ENCODE measurements at places on chromosomes 4 and X. TPM values are rescaled to one million over a fixed set of nuclear protein-coding genes. Genes with fewer than 3 reads are reported as not detected.

- H3K4me1 ChIP-seq = no peaks in the 10 kb centered on the region
- no peak for DNase-seq
- H3K27ac ChIP-seq = no peak overlapping the region
- no peaks in the 10 kb centered on the region for H3K27me3 ChIP-seq
- no peak overlapping the region for H3K4me3 ChIP-seq
Observed at GRCh38 chr4:20883231-20883630, 183.0 kb downstream of the PACRGL start.

DNA sequence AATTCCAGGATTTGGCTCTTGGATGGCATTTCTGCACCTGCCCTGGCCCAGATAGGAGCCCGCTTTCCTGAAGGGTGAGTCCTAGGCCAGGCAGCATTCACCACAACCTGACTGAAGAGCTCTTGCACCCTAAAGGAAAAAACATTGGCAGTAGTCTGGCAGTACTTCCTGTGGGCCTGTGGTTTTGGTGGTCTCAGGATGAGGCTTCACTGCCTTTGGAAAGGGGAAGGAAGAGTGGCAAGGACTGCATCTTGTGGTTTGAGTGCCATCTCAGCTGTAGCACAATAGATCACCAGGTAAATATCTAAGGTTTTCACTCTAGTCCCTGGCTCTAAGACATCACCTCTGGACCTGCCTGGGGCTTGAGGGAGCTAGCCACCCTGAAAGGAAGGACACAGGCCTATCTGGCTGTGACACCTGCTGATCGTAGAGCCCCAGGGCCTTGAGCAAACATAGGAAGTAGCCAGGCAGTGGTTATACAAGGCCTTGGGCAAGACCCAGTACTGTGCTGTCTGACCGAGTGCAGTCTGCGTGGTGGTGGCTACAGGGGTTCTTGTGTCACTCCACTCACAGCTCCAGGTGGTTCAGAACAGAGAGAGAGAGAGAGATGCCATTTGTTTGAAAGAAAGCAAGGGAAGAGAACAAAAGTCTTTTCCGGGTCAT is 28.5 kb upstream of the PRRG1 start:
- no peak for DNase-seq
- H3K36me3 ChIP-seq = no peaks in the 10 kb centered on the region
- no peaks in the 10 kb centered on the region for H3K4me1 ChIP-seq
- H3K27ac ChIP-seq = no peak overlapping the region

GRCh38 chr4:6761649-6762615 is 20.6 kb upstream of the KIAA0232 start:
- DNase-seq = no peak
- H3K36me3 ChIP-seq = no peaks in the 10 kb centered on the region
- no peak overlapping the region for H3K27ac ChIP-seq
- H3K4me1 ChIP-seq = no peaks in the 10 kb centered on the region
- H3K4me3 ChIP-seq = no peak overlapping the region
- peaks cover 12% of the 10 kb centered on the region for H3K27me3 ChIP-seq

VCX3A gene
- polyA plus RNA-seq = not detected

CACNA1F gene
- not detected for polyA plus RNA-seq

GRCh38 chrX:63747331-63747730 is 37.7 kb downstream of the ARHGEF9 start:
- H3K4me1 ChIP-seq = peaks cover 2% of the 10 kb centered on the region
- no peak overlapping the region for H3K27ac ChIP-seq
- no peak overlapping the region for H3K4me3 ChIP-seq
- H3K36me3 ChIP-seq = no peaks in the 10 kb centered on the region
- DNase-seq = peak; percentile 74
- no peaks in the 10 kb centered on the region for H3K27me3 ChIP-seq

GRCh38 chrX:153812220-153812619 is 17.8 kb downstream of the SSR4 start:
- no peak overlapping the region for H3K27ac ChIP-seq
- DNase-seq = no peak
- no peaks in the 10 kb centered on the region for H3K27me3 ChIP-seq
- no peaks in the 10 kb centered on the region for H3K4me1 ChIP-seq
- no peak overlapping the region for H3K4me3 ChIP-seq

DNA sequence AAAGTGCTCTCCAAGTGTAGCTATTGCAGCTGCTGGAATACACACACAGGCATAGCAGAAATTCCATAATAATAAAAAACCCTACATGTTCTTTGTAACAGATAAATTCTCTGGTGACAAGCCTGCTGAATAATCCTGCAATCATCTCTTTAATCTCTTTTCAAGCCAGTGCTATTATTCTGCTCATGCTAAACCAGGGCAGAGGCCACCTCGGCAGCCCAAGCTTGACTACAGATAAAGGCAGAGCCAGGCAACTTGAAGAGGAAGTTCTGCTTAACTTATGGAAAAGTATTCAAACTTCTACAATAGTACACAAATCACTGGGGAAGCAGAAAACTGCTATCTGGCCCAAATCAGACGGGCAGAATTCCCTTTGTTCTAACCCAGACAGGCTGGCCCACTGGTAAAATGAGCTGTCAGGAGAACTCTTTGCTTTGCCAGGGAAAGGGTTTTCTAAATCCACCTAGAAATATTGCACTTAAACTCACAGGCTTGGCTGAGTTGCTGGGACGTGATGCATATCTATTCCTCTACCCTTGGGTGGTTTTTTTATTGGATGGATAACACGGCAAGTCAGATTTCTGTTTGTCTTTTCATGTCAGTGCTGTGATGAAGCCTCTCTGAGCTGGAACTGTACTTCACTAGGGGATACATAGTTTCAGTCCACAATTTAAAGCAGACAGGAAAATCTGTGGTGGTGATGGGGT is 70.5 kb downstream of the GATB start:
- no peak overlapping the region for H3K27ac ChIP-seq
- H3K36me3 ChIP-seq = no peaks in the 10 kb centered on the region
- peaks cover 3% of the 10 kb centered on the region for H3K4me1 ChIP-seq
- H3K4me3 ChIP-seq = no peak overlapping the region
- no peaks in the 10 kb centered on the region for H3K27me3 ChIP-seq

DNA sequence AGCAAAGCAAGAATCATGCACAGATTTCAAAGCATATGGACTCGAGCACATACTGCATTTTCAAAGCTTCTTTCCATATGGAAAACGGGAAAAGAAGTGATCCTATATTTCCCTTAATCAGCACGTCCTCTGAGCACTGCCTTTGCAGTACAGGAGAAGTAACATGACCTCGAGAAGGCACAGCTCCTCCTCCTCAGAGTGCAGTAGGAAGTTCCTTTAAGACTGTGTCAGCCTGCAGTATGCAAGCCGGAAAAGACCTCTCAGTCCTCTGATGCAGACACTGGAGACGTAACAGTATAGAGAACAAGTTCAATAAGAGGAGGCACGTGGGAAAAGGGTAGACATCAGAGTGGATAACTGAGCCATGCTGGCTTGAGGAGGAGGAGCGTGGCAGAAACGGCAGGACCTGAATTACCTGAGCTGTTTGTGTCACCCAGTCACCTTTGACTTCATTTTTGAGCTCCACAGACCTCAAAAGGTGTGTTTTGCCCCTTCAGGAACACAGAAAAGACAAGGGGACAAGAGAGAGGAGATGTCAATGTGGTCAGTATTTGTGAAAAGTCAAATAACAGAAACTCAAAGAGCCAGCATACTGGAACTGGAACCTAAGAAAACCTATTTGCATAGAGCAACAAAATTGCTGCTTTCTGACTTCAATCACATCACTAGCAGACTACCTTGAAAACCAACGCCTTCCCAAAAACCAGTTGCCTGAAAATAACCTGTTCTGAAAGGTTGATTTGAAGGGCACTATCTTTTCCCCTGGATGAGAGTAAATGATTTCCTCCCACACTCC is 20.8 kb downstream of the IRF2 start:
- H3K27ac ChIP-seq = peak overlapping the region; percentile 75
- no peak overlapping the region for H3K4me3 ChIP-seq
- H3K27me3 ChIP-seq = no peaks in the 10 kb centered on the region

VSIG4 gene
- polyA plus RNA-seq = not detected

- DNase-seq = no peak
- no peaks in the 10 kb centered on the region for H3K27me3 ChIP-seq
- H3K36me3 ChIP-seq = no peaks in the 10 kb centered on the region
- no peak overlapping the region for H3K4me3 ChIP-seq
Observed at GRCh38 chr4:11623726-11624037, 195.0 kb upstream of the HS3ST1 start.

- no peak overlapping the region for H3K4me3 ChIP-seq
- H3K27ac ChIP-seq = no peak overlapping the region
- H3K36me3 ChIP-seq = no peaks in the 10 kb centered on the region
- peaks cover 3% of the 10 kb centered on the region for H3K4me1 ChIP-seq
- H3K27me3 ChIP-seq = no peaks in the 10 kb centered on the region
Observed at GRCh38 chrX:30874851-30875250, 14.2 kb downstream of the TAB3 start.

ADH7 gene
- not detected for polyA plus RNA-seq

DNA sequence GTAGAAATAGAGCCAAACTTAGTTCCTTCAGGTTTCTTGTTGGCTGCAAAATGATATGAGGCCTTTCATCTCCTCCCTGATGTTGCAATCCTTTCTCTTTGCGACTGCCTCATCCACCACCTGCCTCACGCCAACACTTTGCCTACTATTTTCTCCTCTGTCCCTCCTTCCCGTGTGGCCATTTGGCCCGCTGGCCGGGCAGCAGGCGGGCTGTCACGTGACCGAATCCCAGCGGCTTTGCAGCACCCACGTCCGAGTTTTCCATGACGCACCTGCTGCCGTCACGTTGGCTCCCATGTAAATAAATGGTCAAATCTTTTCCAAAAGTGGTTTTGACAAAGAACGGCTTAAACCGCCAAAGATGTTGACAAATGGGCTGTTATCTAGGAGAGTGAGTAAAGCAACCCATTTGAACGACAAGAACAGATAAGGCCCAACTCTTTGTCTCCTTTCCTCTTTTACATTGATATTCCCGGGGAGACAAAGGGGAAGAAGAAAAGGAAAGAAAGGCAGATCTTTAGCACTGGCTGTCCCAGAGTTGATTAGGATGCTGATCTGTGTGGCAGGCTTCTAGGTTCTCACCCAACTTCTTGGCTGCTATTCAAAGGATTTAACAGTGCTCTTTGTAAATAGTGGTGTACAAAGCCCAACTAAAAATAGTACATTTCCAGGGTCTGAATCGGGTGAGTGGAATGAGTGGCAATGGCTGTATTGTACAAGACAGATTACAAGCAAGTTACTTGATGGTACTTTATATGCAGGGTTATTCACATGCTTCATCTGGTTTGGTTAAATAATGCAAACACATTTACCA is 174.2 kb upstream of the JADE1 start:
- H3K36me3 ChIP-seq = no peaks in the 10 kb centered on the region
- H3K4me3 ChIP-seq = no peak overlapping the region
- H3K4me1 ChIP-seq = no peaks in the 10 kb centered on the region
- H3K27ac ChIP-seq = no peak overlapping the region

GRCh38 chr4:76270244-76271175 is 19.0 kb downstream of the FAM47E start:
- peaks cover 2% of the 10 kb centered on the region for H3K27me3 ChIP-seq
- DNase-seq = no peak
- no peak overlapping the region for H3K4me3 ChIP-seq
- no peak overlapping the region for H3K27ac ChIP-seq
- no peaks in the 10 kb centered on the region for H3K4me1 ChIP-seq

GRCh38 chrX:7264399-7264798 is 116.4 kb upstream of the PUDP start:
- DNase-seq = no peak
- no peak overlapping the region for H3K4me3 ChIP-seq
- no peak overlapping the region for H3K27ac ChIP-seq
- no peaks in the 10 kb centered on the region for H3K36me3 ChIP-seq

GRCh38 chrX:125205918-125206665 is 113.6 kb upstream of the TEX13C start:
- no peaks in the 10 kb centered on the region for H3K4me1 ChIP-seq
- DNase-seq = no peak
- peaks cover 14% of the 10 kb centered on the region for H3K27me3 ChIP-seq
- H3K36me3 ChIP-seq = no peaks in the 10 kb centered on the region

BEX1 gene
- polyA plus RNA-seq = 44.5 TPM

GRCh38 chr4:170051402-170051801 is 25.2 kb upstream of the MFAP3L start:
- no peaks in the 10 kb centered on the region for H3K36me3 ChIP-seq
- H3K4me1 ChIP-seq = no peaks in the 10 kb centered on the region
- no peak for DNase-seq
- no peaks in the 10 kb centered on the region for H3K27me3 ChIP-seq
